Activated naive CD8-positive, alpha-beta T cell treated with anti-CD3 and anti-CD28 coated beads, Interleukin-2, amount 10 ng/mL, durations not matched to agents 7 days and 5 days (primary cell): ENCODE measurements at places on chromosomes 12 and 14. TPM values are rescaled to one million over a fixed set of nuclear protein-coding genes. Genes with fewer than 3 reads are reported as not detected.

The NGB gene
- total RNA-seq = not detected

The ZNF891 gene
- total RNA-seq = 4.0 TPM

The HRK gene
- not detected for total RNA-seq

The SLCO1B1 gene
- total RNA-seq = not detected

The ADAM20 gene
- 0.67 TPM for total RNA-seq

The OVCH1 gene
- total RNA-seq = not detected
